HS-27A (cell line): ENCODE measurements at places on chromosomes 7 and 10.

GRCh38 chr7:158247758-158248487, 339.7 kb downstream of the PTPRN2 start:
- DNase-seq = no peak

DNA sequence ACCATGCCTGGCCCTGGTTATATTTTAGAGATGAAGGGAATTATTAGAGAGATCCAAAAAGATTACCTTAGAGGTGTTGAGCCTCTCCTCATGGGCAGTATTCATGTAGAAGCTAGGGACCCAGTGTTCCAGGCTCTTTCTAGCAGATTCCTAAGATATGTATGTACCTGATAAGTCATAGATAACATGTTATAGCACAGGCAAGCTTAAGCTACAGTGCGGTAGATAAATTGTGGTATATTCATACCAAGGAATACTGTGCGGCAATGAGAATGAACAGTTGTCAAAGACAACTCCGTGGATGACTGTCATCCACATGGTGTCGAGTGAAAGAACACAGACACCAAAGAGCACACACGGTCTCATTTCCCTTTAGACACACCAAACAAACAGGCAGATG, 53.1 kb downstream of the TACR2 start:
- DNase-seq = no peak

DNA sequence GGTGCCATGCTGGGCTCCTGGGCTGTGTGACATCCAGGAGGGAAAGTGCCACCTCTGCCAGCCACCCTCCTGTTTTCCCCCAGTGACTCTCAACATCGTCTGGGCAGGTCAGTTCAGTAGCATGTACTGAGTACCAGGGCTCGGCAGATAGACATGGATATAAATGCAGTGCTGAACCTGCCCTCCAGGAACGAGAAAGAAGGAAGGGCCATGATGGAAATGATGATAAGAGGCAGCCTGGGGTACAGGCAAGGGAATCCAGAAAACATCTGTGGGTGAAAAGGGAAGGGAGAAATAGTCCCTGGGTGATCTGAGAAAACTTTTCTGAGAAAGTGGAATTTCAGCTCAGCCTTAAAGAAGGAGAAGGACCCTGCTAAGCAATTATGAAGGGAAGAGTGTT, 12.1 kb downstream of the CNNM1 start:
- DNase-seq = no peak

DNA sequence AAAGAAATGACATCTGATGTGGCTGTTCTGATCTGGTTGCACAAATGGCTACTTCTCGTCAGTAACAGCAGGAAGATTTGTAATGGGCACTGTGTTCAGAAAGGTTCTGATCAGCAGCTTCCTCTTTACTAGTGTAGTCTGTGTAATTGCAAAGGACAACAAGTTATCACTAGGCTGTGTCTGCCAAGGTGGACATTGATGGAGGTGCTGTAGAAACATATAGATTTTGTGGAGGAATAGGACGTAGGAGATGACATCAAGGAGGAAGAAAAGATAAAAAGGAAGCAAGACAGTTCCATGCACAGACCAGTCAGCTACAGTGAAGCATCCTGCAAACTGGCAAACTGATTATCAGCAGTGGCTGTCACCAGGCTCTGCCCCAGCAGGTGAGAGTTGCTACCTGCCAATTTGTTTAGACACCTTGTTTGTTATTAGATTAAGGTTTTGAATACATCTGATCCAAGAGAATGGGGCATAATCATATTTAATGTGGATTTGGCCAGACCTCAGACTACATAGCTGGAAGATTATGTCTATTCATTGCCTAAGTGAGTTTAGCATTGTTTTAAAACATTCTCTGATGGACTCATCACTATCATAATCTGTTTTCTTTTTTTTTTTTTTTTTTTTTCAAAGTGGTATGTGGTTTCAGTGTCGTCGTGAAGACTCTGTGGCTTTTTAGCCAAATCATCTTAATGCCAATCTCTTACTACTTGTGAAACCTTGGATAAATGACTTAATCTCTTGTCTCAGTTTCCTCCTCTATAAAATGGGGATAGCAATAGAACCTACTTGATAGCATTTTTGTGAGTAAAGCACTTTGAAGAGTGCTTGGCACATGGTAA, 417.9 kb upstream of the LRGUK start:
- DNase-seq = no peak
